ENCODE measurements at places on chromosomes 5 and 9.

GRCh38 chr9:29211580-29212396, 1638.5 kb upstream of the C9orf72 start:
- DNase-seq: no peak

DNA sequence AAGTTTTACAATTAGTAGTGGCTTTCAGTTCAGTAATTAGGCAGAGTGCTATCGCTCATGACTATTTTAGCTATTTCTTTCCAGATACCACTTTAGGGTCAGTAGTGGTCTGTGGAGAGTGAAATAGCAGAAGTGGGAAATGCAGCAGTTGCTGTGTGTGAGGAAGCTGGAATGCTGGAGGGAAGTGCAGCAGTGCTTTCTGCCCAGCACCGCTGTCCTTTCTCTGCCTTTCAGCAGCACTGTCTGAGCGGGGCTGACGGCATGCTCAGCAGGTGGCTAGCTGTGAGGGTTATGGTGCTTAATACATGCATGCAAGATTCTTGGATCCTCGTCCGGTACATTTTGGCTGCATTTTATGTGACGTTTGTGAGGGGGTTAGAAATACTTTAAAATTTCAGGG, 213.9 kb downstream of the PBX3 start:
- no peak for DNase-seq

- no peak for DNase-seq
Measured at GRCh38 chr9:135049460-135049859, 38.0 kb upstream of the OLFM1 start.

- DNase-seq: no peak
Measured at GRCh38 chr5:55569513-55569865, 34.7 kb upstream of the PLPP1 start.

DNA sequence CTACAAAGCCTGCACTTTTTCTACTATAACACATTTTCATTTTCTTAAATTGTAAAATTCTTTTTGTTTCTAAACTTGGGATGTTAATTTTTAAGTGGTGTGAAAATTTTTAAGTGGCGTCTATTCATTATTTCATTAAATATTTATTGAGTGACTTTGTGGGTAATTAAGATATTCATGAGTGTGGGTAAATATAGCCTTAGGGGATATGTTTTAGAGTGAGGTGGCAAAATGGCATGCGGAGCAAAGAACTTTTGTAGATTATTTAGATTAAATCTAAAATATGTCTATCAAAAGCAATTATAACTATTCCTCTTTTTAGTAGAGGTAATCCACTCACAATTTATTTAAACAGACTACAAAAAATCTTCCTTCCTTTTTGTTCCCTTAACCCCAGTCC, 188.4 kb downstream of the PCSK1 start:
- DNase-seq: no peak

- DNase-seq: no peak
Measured at GRCh38 chr9:90086101-90086511, 481.3 kb downstream of the GADD45G start.

- no peak for DNase-seq
Measured at GRCh38 chr5:76479973-76480667, 77.0 kb downstream of the IQGAP2 start.

GRCh38 chr9:122307061-122307460, 42.4 kb downstream of the MRRF start:
- no peak for DNase-seq
